ENCODE measurements at places on chromosomes 6 and 20. TPM values are rescaled to one million over a fixed set of nuclear protein-coding genes. Genes with fewer than 3 reads are reported as not detected.
A peak's percentile ranks its signal among the peaks of the same experiment; 100 is the strongest.

CLVS2 gene
- under 0.01 TPM for total RNA-seq

KPNA5 gene
- 3.1 TPM for total RNA-seq

- H3K4me3 ChIP-seq = no peak overlapping the region
- no peaks in the 10 kb centered on the region for H3K27me3 ChIP-seq
- no peaks in the 10 kb centered on the region for H3K4me1 ChIP-seq
- H3K27ac ChIP-seq = no peak overlapping the region
These were observed 80.3 kb downstream of the HTR1B start for GRCh38 chr6:77383026-77383425.

GRCh38 chr6:118319894-118320649 lies 228.0 kb upstream of the PLN start:
- H3K4me1 ChIP-seq = peaks cover 13% of the 10 kb centered on the region
- no peak overlapping the region for H3K27ac ChIP-seq
- no peaks in the 10 kb centered on the region for H3K36me3 ChIP-seq
- H3K27me3 ChIP-seq = no peaks in the 10 kb centered on the region
- DNase-seq = no peak
- H3K4me3 ChIP-seq = no peak overlapping the region

DNA sequence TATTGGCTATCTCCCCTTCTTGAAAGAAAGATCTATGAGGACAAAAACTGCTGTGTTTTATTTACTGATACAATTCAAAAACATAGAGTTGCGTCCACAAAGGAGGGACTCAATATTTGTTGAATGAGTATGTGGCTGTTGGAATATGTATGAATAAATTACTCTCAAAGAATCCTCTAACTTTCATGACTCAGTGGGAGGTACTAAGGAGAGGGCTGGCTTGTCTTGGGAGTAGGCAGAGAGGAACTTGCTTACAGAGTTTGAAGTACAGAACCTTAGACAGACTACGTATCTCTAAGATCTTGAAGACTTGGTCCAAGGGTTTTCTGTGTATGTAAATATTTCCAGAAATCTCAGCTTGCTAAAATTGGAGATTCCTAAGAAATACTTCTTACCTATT lies 504.0 kb upstream of the PTCHD4 start:
- H3K27me3 ChIP-seq = no peaks in the 10 kb centered on the region
- H3K4me1 ChIP-seq = no peaks in the 10 kb centered on the region
- H3K27ac ChIP-seq = no peak overlapping the region
- DNase-seq = no peak
- H3K36me3 ChIP-seq = no peaks in the 10 kb centered on the region
- no peak overlapping the region for H3K4me3 ChIP-seq

TMC2 gene
- 0.26 TPM for total RNA-seq

DNA sequence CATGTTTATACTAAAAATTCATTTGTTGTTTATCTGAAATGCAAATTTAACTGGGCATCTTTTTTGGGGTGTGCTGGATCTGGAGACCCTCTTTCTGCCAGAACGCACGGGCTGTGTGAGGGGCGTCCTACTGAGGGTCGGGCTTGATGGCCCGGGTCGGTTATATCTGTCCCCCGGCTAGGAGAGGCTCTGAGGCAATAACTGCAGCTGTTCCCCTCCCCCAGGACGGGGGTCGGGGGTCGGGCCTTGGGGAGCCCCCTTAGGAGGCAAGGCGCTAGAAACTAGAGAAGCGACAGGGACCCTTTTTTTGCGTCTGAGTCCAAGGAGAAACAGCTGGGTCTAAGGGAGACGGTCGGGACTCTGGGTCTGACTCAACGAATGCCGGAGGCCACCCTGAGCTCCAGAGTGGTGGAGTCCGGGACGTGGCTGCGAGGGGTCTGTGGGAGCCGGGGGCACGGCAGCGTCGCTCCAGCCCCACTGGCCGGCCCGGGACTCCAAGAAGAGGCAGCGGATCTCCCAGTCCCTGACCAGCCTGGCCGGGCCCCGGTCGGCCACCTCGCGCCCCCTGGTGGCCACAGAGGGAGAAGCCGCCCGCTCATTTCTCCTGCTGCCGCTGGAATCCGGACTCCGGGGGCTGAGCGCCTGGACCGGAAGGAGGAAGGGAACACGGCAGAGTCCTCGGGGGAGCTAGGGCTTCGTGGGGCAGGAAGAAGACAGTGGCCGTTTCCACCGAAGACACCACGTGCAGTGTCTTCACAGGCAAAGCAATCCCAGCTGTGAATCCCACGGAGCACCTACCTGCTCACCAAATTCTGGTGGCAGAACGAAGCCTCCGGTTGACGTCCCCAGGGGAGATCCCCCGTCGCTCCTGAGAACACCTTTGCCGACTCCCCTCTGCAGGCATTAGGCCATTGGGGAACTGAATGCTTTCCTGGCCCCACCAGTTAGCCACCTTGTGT lies 24.0 kb upstream of the SCML4 start:
- H3K27ac ChIP-seq = no peak overlapping the region
- peaks cover 14% of the 10 kb centered on the region for H3K4me1 ChIP-seq
- H3K27me3 ChIP-seq = no peaks in the 10 kb centered on the region
- no peaks in the 10 kb centered on the region for H3K36me3 ChIP-seq
- DNase-seq = peak; percentile 91

TMEM217 gene
- not detected for total RNA-seq

IP6K3 gene
- total RNA-seq = not detected

ZSCAN26 gene
- total RNA-seq = 8.2 TPM

ANKRD6 gene
- total RNA-seq = 21.4 TPM

MGME1 gene
- total RNA-seq = 3.0 TPM

HLA-DRB5 gene
- total RNA-seq = 19.8 TPM

SCUBE3 gene
- total RNA-seq = 0.33 TPM

ANKRD66 gene
- not detected for total RNA-seq

DNA sequence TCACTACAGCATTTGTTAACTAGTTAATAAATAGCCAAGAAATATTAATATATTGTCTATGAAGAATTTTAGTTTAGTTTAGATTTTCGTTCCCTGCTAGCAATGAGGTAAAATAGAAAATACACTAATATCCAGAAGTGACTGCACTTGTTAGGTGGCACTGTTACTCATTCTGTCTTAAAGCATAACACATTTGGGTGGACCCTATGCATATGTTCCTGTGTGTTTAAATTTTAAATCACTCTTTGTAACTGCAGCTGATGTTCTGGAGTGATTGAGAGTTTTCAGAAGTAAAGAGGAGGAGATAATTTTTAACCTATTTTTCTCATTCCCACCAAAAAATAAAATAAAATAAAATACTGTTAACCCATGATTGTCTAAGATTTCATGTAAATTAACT lies 73.9 kb upstream of the SOX4 start:
- no peaks in the 10 kb centered on the region for H3K27me3 ChIP-seq
- no peak overlapping the region for H3K4me3 ChIP-seq
- no peak overlapping the region for H3K27ac ChIP-seq
- DNase-seq = no peak
- no peaks in the 10 kb centered on the region for H3K36me3 ChIP-seq
- no peaks in the 10 kb centered on the region for H3K4me1 ChIP-seq

DNA sequence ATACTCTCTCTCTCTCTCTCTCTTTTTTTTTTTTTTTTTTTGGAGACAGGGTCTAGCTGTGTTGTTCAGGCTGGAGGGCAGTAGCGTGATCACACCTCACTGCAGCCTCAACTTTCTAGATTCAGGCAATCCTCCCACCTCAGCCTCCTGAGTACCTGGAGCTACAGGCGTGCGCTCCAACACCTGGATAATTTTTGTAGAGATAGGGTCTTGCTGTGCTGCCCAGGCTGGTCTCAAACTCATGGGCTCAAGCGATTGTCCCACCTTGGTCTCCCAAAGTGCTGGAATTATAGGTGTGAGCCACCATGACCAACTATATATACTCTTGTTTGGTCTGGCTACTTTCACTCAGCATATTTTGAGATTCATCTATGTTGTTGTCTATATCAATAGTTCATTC lies 154.9 kb downstream of the ZFAND3 start:
- no peaks in the 10 kb centered on the region for H3K36me3 ChIP-seq
- no peaks in the 10 kb centered on the region for H3K27me3 ChIP-seq
- DNase-seq = no peak
- H3K27ac ChIP-seq = no peak overlapping the region

DNA sequence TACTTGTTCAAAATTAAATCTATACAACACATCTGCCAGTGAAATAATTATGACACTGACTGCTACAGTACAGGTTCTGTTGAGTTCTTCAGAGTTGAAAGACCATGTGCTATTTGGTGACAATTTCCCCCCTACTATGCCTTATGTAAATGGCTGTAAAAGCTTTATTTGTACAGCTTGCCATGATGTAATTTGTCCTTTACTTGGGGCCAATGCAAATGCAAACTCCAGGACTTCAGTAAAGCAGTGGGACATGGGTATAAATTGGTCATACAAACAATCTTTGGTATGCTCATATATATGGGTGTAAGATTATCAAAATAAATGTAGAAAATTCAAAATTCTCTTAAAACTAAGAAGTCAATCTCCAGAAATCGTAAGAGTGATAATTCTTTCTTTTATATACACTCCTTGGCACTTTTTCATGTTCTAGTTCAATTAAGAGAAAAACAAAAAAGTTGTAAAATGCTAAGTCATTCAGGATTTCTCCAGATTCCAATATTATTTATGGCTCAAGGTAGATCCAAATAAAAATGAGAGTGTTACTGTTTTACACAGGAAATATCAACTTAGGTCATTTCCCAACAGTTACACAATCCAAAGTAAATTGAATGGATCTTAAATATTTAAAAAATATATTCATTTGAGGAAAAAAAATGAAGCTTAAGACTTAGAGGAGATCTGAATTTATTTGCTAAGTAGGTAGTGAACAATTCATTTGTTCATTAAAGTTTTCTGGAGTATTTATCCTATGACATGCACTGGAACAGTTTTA lies 1310.5 kb upstream of the CITED2 start:
- H3K27me3 ChIP-seq = no peaks in the 10 kb centered on the region
- H3K27ac ChIP-seq = no peak overlapping the region
- no peaks in the 10 kb centered on the region for H3K4me1 ChIP-seq
- H3K36me3 ChIP-seq = no peaks in the 10 kb centered on the region
- no peak overlapping the region for H3K4me3 ChIP-seq

EBF4 gene
- 9.6 TPM for total RNA-seq

FAXC gene
- 0.33 TPM for total RNA-seq

C6orf52 gene
- total RNA-seq = not detected

Measured in body of pancreas (tissue), 4 donors.